Hematopoietic multipotent progenitor cell (in vitro differentiated cells): ENCODE measurements at places on chromosomes 5 and 9. TPM values are rescaled to one million over a fixed set of nuclear protein-coding genes. Genes with fewer than 3 reads are reported as not detected.

The PCDHGB7 gene
- total RNA-seq = 2.2 TPM

GRCh38 chr5:163633926-163634460 is 128.6 kb downstream of the MAT2B start:
- no peak for DNase-seq

The PCDHB8 gene
- not detected for total RNA-seq

DNA sequence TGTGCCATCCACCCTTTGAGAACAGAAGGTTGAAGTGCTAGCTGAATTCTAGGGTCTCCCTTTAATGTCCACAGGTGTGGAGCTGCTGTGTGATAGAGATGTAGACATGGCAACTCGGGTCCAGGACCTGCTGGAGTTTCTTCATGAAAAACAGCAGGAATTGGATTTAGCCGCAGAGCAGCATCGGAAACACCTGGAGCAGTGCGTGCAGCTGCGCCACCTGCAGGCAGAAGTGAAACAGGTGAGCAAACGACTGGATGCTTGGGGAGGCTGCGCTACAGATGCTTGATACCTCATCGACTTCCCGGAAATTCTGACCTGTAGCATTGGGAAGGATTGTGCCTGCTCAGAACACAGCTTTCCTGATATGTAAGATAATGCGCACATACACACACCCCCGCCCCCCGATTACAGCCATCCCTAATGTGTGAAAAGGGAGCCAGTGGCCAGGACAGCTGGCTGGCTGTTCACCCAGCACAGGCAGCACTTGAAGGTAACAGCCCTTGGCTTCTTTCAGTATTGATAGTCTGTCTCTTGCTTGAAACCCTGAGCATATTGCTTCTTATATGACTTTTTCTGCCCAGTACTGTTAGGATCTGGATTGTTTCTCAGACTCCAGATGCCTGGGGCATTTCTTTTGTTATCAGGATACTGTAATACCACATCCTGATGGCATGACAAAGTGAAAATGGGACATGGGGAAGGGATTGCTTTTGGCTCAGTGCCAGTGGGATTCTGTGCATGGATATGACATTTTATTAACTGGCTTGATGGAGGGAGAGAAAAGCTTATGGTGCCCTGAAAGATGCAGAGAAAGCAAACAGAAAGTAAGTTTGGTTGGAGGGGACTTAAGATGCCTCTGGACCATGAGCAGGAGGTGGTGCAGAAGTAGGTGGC is 216.8 kb upstream of the OTULINL start:
- DNase-seq = no peak

The SEMA6A gene
- total RNA-seq = 0.27 TPM

DNA sequence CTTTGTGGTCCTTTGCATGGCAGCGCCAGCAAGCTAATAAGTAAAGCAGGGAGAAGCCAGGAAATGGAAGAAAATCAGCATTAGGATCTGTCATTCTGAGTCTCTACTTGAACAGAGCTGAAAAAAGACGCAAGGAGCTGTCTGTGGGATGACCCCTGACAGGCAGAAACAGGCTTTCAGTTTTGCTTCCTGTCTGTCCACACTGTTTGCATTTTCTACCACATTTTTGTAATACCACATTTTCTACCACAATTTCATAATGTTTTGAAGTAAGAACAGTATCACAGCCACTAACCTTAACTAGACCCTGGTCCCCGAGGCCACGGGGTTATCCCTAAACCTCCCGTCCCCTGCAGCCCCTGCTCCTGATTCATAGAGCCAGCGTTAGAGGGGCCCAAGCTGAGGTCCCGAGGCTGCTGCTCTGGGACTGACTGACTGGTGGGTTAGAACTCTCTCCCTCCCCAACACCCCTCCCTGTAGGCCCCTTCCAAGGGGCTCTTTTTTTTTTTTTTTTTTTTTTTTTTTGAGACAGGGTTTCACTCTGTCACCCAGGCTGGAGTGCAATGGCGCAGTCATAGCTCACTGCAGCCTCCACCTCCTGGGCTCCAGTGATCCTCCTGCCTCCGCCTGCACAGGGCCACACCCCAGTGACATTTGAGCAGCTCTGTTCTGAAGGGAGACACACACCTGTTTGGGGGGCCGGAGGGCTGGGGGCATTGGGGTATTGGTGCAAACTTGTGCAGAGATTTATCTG is 4.0 kb upstream of the CLIC3 start:
- peak; percentile 41 for DNase-seq

GRCh38 chr5:132225165-132226032 is 2.3 kb downstream of the P4HA2 start:
- no peak for DNase-seq

- DNase-seq = no peak
Observed at GRCh38 chr9:95296761-95297160, 20.7 kb downstream of the FANCC start.

DNA sequence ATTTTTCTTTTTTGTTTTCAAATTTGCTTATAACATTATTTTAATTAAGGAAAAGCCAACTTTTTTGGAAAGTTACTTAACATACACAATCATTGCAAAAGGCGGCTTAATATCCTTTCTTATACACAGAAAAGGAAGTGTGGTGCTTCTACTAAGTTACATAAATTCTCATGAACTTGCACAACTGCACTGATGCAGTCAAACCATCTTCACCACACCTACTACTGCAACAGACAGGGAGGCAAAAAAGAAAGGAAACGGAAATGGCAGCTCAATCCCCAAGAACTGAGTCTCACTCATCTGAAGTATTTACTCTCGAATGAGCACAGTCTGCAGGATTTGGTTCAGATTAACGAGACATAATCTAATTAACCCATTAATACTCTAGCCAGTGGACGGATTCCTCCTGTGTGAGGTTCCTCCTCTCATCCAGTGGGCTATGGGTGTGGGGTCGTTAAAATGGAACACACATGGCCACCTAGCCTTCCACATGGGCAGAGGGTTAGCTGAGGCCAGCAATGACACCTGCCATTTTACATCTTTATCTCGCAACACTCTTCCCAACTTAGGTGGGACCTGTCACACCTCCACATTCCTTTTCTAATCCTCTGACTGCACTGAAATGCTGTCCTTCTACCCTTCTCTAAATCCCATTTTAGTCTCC is 30.0 kb downstream of the GOLM1 start:
- no peak for DNase-seq

DNA sequence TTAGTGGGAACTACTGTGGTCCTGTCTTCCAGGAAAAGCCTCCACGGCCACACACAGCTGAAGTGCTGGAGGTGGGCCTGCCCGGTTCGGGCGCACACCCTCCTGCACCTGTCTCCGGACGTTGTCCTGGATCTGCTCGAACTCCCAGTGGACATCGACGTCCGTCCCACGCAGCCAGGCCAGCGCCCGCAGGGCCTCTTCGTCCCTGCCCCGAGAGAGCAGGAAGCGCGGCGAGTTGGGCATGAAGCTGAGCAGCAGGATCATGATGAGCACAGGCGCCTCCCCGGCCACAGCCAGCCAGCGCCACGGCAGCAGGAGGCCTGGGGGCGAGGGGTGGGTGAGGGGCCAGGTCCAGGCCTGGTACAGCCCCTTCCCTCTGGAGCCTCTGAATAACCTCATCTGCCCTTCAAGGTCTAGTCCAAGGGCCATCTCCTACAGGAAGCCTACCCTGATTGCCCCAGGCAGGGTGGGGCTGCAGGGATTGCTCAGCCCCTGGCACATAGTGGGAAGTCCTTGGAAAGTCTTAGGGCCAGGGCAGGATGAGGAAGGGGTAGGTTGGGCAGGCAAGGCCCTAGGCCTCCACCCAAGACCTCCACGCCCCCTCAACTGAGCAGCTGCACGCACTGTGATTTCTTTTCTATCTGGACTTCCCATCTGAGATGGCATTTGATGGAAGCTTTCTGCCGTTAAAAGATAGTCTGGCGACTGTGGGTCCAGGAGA is 3.4 kb downstream of the SLC2A6 start:
- no peak for DNase-seq

- DNase-seq = no peak
Observed at GRCh38 chr5:10601246-10602030, 37.6 kb downstream of the ANKRD33B start.

DNA sequence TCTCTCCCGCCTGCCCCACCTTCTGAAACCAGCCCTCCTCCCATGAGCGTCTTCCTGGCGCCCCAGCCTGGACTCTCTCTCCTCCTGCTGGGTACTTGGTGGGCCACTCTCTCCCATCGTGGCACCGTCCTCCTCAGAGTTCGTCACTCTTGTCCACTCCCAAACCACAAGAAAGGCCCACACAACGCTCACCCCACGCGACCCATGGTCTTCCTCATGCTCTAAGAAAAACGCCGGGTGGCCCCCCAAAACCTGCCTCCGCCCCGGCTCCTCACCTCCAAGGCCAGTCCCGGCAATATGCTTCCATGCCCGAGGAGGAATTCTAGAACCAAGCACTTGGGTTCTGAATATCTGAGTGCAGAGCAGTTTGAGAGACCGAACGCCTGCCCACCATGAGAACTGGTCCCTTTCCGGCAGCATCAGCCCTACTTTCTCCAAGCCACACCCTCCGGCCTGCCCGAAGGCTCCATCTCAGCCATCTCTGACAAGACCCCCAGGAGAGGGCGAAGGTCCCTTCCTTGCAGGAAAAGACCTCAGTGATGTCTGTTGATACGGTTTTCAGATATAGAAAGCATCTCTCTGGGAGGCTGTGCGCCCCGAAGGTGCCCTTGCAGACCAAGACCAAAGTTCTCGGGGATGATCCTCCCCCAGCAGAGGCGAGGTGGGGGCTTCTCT is 15.0 kb downstream of the SLC6A3 start:
- no peak for DNase-seq

The BRINP1 gene
- not detected for total RNA-seq

GRCh38 chr5:35335752-35336151 is 105.5 kb upstream of the PRLR start:
- no peak for DNase-seq

DNA sequence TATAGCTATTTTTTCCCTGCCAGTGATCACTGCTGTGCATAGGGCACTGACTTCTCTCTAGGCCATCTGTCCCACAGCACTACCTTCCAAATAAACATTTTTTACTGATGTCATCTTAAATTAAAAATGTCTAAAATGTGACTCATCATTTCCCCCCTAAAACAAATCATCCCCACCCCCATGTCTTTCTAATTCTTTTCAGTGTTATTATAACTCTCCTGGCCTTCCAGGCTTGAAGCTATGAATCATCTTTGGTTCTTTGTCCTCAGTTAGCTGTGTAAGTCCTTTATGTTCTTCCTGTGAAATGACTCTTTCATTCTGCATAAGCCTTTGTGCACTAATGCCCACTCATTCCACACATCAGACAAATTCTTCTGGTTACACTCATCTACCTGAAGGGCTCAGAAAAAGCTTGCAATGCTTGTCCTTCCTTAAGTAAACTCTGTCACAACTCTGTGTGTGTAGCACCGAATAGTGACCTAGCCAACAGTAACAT is 78.1 kb downstream of the CFAP95 start:
- peak; percentile 18 for DNase-seq

- peak; percentile 40 for DNase-seq
Observed at GRCh38 chr5:111472579-111472978, 39.8 kb downstream of the STARD4 start.

The PCDHAC2 gene
- total RNA-seq = under 0.01 TPM

- peak; percentile 99 for DNase-seq
Observed at GRCh38 chr5:139262059-139262741, 31.3 kb upstream of the MATR3 start.

GRCh38 chr9:36433386-36433785 is 33.3 kb upstream of the RNF38 start:
- DNase-seq = no peak

DNA sequence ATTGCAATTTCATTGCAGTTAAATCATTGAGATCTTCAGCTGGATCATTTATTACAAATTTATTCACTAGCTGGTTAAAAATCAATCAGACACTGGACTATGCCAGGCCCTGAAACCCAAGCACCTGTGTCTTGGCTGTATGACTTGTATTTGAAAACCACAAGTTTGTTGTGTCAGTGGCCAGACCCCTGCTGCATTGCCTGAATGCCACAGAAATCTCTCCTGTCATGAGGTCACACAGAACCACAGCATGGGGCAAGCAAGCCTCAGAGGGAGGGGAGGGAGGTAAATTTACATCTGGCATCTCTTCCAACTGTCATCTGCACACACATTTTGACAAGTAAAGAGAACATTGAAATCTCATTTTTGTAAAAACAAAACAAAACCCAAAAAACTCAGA is 90.0 kb downstream of the ARRDC3 start:
- DNase-seq = peak; percentile 40

The PARP8 gene
- 4.3 TPM for total RNA-seq

The TTC39B gene
- 6.2 TPM for total RNA-seq
